ENCODE measurements at places on chromosomes 1 and 21.

DNA sequence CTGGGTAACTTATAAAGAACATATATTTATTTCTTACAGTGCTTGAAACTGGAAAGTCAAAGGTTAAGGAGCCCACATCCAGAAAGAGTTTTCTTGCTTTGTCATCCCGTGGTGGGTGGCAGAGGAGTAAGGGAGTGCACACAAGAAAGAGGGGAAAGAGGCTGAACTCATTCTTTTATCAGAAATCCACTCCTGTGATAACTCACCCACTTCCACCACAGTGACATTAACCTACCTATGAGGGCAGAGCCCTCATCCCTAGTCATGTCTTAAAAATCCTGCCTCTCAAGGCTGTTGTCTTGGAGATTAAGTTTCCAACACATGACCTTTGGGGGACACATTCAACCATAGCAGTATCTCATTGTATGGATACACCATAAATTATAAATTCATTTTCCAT is 32.5 kb upstream of the RGS4 start:
- DNase-seq, result no peak

DNA sequence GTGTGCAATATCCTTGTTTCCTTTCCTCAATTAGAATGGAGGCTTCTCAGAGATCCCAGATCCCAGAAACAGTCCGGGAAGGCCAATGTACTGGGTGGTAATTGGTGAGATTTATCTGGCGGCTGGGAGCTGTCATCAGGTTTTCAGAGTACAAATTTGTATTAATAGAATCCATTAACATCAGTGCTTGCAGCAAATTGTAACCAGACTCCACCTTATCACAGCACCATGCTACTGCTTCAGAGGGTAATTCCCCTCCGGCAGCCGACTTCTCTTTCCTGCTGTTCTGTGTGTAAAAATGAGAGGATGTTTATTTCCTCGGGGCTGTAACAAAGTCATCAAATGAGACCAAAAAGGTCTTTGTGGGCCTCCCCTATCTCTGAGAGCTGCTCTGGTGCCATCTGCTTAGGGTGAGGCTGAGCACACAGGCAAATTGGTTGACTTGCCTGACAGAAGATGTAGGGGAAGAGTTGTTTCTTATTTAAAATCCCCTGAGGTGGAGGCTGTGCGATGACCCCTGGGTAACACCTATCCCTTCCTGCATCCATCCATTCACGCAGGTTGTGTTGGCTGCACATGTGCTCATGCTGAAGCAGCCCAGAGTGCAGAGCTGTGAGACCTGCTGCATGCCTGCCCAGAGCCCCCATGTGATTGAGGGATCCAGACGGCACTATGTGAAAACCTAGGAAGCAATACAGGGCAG is 19.2 kb downstream of the NFASC start:
- DNase-seq, result no peak

DNA sequence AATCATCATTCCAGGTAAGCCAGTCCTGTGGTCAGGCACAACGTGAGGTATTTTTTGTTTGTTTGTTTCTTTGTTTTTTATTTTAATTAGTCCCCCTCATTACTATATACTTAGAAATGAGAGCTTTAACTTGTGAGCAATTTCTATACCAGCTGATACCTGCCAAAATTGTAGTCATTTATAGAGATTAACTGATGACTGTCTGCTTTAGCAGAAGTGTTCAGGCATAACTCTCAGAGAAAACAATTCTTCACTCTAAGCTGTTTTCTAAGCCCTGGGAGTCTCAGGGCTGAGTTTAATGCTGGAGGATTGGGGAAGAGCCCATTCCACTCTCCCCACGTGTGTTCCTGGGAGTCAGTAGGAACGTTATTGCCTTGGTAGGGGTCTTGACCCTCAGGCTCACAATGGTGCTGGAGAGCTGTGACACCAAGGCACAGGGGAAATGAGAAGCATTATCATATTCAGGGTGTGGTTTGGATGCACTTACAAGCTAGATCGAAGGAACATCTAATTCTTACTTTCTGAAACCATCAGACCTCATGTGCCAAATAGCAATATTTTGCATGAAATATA is 168.2 kb downstream of the CLIC6 start:
- no peak for DNase-seq

DNA sequence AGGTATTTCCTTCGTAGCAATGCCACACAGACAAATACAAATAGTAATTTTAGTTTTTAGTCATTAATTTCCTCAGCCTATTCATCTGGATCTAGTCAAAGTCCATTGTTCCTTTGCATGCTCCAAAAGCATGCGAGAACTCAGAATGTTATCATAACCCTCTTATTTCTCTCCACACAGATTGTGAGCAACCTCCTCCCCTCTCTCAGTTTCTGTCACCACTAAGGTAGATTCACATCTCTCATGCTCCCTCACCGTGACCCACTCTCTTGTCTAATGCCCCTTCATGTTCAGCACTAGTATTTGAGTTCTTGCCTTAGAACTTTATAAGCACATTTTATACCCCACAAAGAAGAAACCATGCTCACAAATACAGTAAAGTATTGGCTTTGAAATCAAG is 582.4 kb downstream of the PLA2G4A start:
- no peak for DNase-seq

DNA sequence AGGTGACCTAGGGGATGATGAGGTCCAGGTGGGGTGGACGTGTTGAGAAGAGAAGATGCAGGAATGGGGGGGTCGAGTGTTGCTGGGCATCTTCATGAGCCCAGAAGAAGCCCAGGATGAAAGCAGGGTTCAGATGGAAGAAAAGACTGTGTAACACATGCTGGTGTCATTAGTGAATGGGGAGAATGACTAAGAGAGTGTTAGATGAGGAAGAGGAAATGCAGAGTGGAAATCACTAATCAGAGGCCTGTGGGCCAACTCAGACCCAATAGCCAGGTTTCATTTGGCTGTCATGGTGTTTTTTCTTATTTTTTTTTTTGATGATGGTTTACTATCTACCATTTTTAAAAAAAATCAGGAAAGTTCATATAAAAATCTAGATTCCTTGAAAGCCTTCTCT is 180.8 kb upstream of the CAMK1G start:
- no peak for DNase-seq

GRCh38 chr1:172453607-172454006 is 9.7 kb upstream of the PIGC start:
- DNase-seq, result no peak

DNA sequence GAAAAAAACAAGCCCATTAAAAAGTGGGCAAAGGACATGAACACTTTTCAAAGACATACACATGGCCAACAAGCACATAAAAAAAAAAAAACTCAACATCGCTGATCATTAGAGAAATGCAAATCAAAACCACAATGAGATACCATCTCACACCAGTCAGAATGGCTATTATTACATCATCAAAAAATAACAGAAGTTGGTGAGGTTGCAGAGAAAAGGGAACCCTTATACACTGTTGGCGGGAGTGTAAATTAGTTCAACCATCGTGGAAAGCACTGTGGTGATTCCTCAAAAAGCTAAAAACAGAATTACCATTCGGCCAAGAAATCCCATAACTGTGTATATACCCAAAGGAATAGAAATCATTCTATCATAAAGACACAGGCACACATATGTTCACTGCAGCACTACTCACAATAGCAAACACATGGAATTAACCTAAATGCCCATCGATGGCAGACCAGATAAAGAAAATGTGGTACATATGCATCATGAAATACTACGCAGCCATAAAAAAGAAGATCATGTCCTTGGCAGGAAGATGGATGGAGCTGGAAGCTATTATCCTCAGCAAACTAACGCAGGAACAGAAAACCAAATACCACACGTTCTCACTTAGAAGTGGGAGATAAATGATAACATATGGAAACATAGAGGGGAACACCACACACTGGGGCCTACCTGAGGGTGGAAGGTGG is 70.1 kb downstream of the INTS7 start:
- DNase-seq, result no peak

GRCh38 chr1:235077163-235077540 is 51.5 kb downstream of the TOMM20 start:
- no peak for DNase-seq

- no peak for DNase-seq
Observed at GRCh38 chr1:181583598-181583997, 100.3 kb downstream of the CACNA1E start.

GRCh38 chr1:226734611-226735153 is 4.4 kb downstream of the ITPKB start:
- no peak for DNase-seq
